ENCODE measurements at places on chromosomes 5 and 9.
A peak's percentile ranks its signal among the peaks of the same experiment; 100 is the strongest.

DNA sequence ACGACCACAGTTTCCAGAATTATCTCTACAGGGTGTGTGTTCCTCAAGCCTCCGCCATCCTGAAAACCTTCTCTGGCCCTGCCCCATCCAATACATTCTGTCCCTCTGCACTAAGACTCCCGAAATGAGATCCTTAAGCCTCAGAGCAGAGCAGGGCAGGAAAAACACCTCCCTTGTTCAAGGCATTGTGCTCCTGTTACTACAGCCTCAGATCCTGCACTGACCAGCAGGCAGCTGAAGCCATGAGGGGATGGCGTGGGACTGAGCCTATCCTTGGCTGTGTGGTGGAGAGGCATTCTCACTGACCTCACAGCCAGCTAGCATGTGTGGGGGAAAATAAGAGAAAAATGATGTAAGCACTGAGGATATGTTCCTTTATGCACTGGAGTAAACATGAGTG is 106.7 kb upstream of the PHYKPL start:
- no peak for DNase-seq

DNA sequence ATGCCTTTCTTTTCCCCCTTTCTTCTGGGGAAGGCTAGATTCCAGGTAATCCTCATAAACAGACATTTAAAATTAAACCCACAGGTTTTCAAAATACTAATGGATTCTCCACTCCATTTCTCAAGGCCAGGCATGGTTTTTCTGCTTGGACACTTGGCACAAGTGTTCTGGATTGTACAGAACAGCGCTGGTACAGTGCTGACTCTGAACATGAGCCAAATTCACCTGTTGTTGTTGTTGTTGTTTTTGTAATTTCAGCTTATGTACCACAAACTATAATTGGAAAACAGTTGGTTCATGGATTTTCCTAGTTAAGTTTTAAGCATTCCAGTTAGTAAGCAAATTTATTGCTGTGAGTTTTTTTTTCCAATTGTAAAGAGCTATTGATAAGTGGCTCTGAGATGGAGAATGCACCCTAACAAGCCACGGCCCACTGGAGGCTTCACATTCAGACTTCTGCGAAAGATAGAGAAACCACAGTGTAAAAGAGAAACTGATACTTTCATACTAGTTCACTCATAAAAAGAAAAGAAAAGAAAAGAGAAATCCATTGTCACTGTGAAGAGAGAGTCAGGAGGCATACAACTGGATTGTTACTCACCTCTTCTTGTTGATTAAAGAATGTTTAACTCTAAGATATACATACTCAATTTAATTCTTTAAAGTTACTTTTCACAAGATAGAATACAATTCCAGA is 16.2 kb upstream of the ITGA1 start:
- peak; percentile 11 for DNase-seq

DNA sequence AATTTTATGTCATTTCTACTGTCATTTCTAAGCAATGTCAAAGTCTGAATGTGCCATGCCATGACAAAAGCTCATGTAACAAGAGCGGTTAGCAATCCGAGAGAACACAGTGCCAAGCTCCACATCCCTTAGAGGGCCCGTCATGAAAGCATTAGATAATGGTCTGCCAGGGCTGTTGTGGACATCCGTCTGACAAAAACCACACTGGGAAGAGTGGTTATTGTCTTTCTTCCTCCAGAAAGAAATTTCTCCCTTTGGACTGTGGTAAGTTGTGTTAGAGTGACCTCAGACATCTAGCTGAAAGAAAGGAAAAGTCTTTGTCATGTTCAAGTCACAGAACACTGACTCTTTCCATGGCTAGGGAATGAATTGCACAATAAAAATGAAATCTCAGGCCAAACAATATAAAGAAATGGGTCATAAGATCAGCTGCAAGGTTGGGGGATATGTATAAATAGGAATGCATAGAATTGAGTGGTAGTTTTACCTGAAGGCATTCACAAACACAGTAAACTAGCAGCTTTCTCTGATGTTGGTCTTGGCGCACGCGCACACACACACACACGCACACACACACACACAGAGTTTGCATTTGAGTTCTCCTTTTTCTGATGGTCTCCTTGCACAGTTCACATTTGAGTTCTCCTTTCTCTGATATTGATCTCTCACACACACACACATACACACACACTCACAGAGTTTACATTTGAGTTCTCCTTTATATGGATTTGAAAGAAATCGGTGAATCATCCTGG is 5.3 kb downstream of the SLC1A3 start:
- no peak for DNase-seq

DNA sequence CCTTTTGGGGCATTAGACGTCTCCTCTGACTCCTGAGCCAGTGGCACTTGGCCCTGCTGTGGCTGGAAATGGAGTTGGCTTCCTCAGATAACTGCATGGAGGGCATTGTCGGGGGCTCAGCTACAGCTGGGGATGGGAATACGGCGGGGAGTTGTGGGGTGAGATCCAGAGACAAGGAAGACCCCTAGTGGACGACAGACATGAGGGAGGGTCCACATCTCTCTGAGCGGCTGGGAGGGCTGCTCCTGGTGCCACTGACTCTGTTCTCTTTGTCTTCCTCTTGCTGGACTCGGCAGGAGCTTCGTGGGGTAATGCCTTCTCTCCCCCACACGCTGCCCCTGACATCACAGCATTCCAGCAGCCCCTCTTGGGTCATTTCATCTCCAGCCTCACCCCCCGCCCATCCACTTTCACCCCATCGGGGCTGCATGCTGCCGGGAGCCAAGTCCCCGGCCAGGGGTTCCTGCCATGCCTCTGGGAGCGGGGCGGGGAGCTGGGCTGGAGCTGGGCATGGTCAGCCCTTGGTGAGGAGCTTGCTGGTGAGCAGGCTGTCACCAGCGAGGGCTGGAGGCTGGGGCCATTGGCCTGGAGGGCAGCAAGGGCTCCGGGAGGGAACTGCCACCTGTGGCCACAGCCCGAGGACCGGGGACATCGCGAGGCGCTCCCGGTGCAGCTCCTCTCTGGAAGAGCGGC is 172.3 kb downstream of the CACNA1B start:
- no peak for DNase-seq

DNA sequence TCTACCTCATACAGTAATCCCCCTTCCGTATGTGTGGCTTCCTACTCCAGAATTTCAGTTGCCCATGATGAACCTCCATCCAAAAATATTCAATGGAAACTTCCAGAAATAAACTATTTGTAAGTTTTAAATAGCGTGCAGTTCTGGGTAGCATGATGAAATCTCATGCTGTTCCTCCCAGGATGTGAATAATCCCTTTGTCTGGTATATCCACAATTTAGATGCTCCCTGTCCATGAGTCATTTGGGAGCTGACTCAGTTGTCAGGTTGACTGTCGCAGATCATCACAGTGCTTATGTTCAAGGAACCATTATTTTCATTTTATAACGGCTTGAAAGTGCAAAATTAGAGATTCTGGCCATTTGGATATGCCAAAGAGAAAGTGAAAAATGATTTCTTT is 290.1 kb upstream of the CDH9 start:
- no peak for DNase-seq

GRCh38 chr5:172855597-172856292 is 21.7 kb downstream of the ERGIC1 start:
- DNase-seq = no peak

GRCh38 chr5:50684721-50685120 is 18.3 kb downstream of the PARP8 start:
- no peak for DNase-seq

GRCh38 chr9:127293767-127294166 is 29.2 kb downstream of the GARNL3 start:
- DNase-seq = no peak

- no peak for DNase-seq
Observed at GRCh38 chr9:137987244-137988030, 109.9 kb downstream of the CACNA1B start.

GRCh38 chr9:91177661-91178280 is 183.9 kb downstream of the AUH start:
- no peak for DNase-seq

Measured in activated CD4-positive, alpha-beta T cell treated with anti-CD3 and anti-CD28 coated beads for 4 hours (primary cell).